ENCODE measurements at places on chromosomes 2 and 18.

GRCh38 chr18:62850619-62851306, 135.4 kb downstream of the PHLPP1 start:
- H3K27me3 ChIP-seq, result no peaks in the 10 kb centered on the region
- H3K4me3 ChIP-seq, result no peak overlapping the region
- H3K27ac ChIP-seq, result no peak overlapping the region

DNA sequence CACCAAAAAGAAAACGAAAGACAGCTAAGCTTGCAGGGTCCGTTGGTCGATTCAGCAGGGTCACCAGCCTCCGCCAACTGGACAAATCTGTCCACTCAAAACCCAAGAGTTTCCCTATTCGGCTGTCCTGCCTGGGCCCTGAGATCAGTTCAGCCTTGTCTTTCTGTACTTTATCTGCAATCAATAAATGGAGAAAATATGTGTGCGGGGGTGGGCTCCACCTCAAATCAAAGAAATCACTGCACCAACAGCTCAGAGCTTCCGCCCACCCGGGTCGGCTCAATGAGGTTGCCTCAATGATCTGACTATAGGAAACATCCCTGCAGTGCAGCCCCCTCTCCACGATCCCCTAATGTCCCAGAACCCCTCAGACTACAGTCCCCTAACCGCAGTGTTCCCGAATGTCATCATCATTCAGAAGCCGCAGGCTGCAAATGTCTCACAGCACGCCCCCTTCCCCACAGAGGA, 447 bp downstream of the GGCX start:
- H3K4me3 ChIP-seq, result peak overlapping the region; percentile 89
- H3K4me1 ChIP-seq, result peaks cover 11% of the 10 kb centered on the region
- H3K27ac ChIP-seq, result peak overlapping the region; percentile 89
- DNase-seq, result no peak
- peaks cover 9% of the 10 kb centered on the region for H3K36me3 ChIP-seq
- no peaks in the 10 kb centered on the region for H3K27me3 ChIP-seq

DNA sequence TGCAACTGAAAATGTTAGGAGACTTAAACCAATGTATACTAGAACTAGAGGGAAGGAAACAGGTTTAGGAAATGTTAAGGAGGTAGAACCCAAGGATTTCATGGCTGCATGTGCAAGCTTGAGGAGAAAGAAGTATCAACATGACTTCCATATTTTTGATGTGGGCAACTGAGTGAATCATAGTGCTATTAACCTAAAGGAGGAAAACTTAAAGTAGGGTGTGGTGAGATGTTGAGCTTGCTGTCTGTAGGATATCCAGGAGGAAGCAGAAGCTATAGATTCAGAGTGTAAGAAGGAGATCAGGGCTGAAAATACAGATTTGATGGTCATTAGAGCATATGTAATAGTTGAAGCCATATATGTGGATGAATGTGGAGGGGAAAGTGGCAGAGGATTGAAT, 31.5 kb downstream of the NDC80 start:
- H3K36me3 ChIP-seq, result no peaks in the 10 kb centered on the region
- no peak for DNase-seq
- H3K27ac ChIP-seq, result no peak overlapping the region
- H3K4me3 ChIP-seq, result no peak overlapping the region
- no peaks in the 10 kb centered on the region for H3K4me1 ChIP-seq

DNA sequence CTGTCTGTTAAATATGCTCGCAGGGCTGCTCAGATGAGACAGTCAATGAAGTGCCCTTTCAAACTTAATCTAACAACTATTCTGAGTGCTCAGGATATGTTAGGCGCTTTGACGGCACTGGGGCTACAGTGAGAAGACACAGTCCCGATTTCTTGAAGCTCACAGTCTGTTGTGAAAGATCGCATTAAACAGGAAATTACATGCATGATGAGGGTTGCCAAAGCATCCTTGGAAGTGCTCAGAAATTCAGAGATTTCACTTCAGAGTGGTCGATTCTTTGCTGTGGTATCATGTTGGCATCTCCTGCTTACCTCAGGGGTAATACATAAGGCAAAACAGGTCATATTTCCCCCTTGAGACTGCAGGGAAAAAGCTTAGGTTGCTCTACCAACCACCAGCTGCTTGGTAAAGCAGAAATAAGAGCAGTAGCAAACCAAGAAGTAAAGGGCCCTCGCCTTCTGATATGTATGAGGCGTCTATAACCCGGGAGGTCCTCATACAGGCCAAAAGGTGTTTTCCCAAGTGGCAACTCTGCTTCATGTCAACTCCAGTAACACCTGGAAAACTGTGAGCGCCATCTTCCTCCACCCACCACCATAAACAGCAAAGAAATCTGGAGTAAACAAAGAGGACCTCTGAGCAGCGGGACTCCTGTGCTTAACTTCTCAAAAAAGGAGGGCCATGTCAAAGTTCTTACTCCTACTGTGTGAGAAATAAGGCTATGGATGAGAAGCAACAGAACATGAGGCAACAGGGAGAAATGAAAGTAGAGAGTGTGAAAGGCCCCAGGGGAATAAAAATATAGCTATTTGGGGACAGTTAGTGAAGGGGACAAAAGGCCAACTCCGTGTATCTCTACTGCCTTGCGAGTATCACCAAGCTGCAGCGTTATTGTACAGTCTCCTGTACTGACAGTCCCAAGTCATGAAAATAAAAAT, 79.3 kb downstream of the CLHC1 start:
- no peaks in the 10 kb centered on the region for H3K36me3 ChIP-seq
- no peaks in the 10 kb centered on the region for H3K4me1 ChIP-seq
- no peak overlapping the region for H3K4me3 ChIP-seq

- no peaks in the 10 kb centered on the region for H3K4me1 ChIP-seq
- DNase-seq, result no peak
- H3K27ac ChIP-seq, result no peak overlapping the region
- H3K36me3 ChIP-seq, result no peaks in the 10 kb centered on the region
Measured at GRCh38 chr2:181643151-181643550, 13.8 kb downstream of the CERKL start.

Data from tibial artery (tissue), 4 donors.